Muscle of leg (tissue), 16 donors: ENCODE measurements at places on chromosomes 4 and X. TPM values are rescaled to one million over a fixed set of nuclear protein-coding genes. Genes with fewer than 3 reads are reported as not detected.

DNA sequence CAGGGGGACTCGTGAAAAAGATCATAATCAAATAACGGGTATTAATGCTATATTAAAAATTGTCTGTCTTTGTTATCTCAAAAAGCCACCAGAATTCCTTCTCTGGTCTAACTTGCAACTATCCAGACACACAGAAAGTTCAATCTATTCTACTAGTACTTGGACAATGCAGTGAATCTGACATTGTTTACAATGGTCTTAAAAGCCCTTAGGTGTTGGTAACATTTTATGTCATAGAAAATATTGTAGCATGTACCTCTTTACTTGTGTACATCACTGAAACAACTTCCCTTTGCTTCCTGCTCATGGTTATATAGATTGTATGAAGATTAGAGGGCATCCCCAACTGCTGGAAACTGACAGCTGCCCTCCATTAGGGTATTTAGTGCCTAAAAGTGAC, 71.1 kb upstream of the PPP3CA start:
- H3K27me3 ChIP-seq = no peaks in the 10 kb centered on the region
- no peaks in the 10 kb centered on the region for H3K4me1 ChIP-seq
- H3K36me3 ChIP-seq = no peaks in the 10 kb centered on the region
- DNase-seq = no peak
- H3K27ac ChIP-seq = no peak overlapping the region

DNA sequence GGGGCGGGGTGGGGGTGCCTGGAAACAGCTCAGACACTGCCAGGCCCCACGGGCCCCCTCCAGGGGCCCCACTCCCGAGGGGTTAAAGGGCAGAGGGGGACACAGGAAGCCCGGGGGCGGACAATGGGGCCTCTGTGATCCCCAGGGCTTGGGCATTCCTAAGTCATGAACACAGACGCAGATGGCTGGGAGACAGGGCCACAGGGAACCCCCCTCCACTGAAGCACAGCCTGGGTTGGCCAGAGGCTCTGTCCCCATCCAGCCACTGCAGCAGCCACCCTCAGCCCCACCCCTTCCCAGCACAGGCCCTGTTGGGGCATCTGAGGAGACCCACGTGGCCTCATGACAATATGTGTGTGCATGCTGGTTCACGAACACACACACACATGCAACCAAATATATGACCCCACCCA, 3.9 kb downstream of the L1CAM start:
- no peak overlapping the region for H3K27ac ChIP-seq
- H3K36me3 ChIP-seq = no peaks in the 10 kb centered on the region
- H3K27me3 ChIP-seq = peaks cover 93% of the 10 kb centered on the region
- no peak for DNase-seq
- peaks cover 11% of the 10 kb centered on the region for H3K4me1 ChIP-seq
- H3K4me3 ChIP-seq = no peak overlapping the region

- no peaks in the 10 kb centered on the region for H3K27me3 ChIP-seq
- no peak overlapping the region for H3K27ac ChIP-seq
- H3K36me3 ChIP-seq = no peaks in the 10 kb centered on the region
- no peaks in the 10 kb centered on the region for H3K4me1 ChIP-seq
These were observed 272.1 kb upstream of the TRAM1L1 start for GRCh38 chr4:117357437-117357836.

DNA sequence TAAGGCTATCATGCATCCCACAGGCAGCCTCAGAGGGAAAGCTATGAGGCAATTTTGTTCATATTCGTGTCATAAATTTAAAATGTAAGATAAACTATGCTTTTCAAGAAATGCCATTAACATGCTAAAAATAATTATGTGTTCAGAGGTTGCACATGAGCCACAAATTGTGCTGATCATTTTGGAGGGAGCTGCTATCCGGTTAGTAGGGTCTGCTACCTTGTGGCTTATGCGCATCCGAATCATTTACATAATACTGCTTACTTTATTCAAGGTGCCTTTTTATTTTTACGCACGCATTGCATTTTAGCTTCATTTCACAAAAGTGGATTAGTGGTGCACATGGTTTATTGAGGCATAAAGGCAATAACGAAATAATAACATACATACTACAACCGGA, 76.4 kb upstream of the WWC2 start:
- H3K27me3 ChIP-seq = no peaks in the 10 kb centered on the region
- no peak overlapping the region for H3K4me3 ChIP-seq
- H3K27ac ChIP-seq = no peak overlapping the region
- no peak for DNase-seq

DNA sequence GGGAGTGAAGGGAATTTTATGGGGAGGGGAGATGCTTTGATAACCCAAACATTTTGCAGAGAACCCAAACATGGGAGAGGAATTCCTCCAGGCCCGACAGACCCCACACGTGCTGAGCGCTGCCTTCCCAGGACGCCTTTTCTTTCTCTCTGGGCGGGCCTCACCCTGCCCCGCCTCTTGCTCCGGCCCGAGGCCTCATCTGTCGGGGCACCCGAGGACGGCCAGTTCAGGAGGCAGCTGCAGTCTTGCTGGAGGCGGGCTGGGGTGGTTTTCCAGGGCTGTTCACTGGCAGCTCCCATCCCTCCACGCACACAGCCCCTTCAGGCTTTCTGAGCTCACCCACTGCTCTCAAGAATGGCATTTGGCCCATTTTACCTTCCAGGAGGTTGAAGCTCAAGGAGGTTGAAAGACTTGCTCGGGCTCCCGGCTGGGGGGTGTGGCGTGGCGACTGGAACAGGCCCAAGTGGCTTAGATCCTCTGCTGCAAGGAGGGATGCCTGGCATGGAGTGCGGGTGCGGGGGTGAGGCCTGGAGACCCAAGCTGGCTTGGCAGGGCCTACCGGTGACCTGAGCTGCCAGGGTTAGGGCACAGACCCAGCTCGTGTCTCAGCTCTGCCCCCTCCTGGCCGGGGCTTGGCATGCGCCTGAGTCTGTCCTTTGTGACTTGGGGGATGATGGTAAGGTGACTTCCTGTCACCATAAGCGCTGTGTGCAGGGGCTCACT, 99.2 kb downstream of the PSAPL1 start:
- peak; percentile 53 for DNase-seq
- H3K4me3 ChIP-seq = no peak overlapping the region
- peaks cover 20% of the 10 kb centered on the region for H3K27me3 ChIP-seq
- peak overlapping the region; percentile 13 for H3K27ac ChIP-seq

The TCEAL5 gene
- 2.9 TPM for total RNA-seq

The CCNA2 gene
- total RNA-seq = 15.0 TPM

The TRPC3 gene
- 0.93 TPM for total RNA-seq
